Neural crest cell (in vitro differentiated cells): ENCODE measurements at places on chromosomes 1 and 21.

DNA sequence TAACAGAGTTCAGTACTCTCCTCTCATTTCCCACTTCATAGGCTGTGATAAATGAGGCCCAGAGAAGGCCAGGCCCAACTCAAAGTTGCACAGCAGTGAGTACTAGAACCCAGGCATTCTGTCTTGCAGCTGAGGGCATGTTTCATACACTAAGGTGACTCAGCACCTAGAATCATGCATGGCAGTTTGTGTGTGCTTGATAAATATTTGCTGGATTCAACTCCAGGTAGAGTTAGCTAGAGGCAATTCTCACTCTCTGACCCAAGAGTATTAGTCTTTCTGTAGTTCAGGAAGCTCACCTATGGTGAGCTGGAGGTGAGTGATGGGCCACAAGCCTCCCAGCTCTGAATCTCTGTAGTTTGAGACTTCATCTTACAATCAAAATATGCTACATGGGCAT lies 10.7 kb downstream of the NKAIN1 start:
- no peak for DNase-seq

- no peak for DNase-seq
These were observed 8.3 kb downstream of the ARHGAP30 start for GRCh38 chr1:161061419-161061818.

GRCh38 chr1:64956733-64957441 lies 9.5 kb downstream of the JAK1 start:
- no peak for DNase-seq

GRCh38 chr1:199665371-199665770 lies 362.1 kb upstream of the NR5A2 start:
- DNase-seq = no peak

DNA sequence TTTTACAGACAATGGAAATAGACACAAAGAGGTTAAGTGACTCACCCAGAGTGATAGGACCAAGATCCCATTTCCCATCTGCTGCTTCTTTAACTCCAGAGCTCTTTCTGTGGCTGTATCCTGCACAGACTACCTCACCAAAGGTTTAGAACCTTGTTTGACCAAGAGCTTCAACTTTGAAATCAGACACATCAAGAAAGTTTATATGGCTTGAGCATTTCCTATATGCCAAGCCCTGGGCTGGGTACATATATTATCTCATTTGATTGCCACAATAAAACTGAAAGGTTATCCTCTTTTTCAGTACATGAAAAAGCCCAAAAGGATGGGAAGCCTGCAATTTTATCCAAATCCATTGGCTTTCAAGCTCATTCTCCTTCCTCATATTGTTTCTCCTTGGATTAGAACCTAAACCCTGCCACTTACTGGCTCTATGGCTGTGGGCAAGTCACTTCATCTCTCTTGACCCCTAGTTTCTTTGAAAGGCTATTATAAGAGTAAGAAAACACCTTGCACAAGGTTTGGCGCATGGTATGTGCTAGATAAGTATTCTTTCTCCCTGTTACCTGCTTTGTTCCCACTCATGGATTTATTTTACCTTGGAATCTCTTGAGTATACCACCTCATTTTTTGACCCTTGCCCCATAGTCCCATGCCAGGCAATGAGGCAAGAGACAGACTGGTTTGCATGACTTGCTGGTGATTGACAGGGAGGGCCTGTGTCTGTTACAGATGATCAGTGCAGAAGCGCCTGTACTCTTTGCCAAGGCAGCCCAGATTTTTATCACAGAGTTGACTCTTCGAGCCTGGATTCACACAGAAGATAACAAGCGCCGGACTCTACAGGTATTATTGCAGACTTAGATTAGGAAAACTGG lies 34.5 kb upstream of the KCNQ4 start:
- no peak for DNase-seq

GRCh38 chr1:54259546-54260140 lies 59.7 kb downstream of the MRPL37 start:
- DNase-seq = no peak

DNA sequence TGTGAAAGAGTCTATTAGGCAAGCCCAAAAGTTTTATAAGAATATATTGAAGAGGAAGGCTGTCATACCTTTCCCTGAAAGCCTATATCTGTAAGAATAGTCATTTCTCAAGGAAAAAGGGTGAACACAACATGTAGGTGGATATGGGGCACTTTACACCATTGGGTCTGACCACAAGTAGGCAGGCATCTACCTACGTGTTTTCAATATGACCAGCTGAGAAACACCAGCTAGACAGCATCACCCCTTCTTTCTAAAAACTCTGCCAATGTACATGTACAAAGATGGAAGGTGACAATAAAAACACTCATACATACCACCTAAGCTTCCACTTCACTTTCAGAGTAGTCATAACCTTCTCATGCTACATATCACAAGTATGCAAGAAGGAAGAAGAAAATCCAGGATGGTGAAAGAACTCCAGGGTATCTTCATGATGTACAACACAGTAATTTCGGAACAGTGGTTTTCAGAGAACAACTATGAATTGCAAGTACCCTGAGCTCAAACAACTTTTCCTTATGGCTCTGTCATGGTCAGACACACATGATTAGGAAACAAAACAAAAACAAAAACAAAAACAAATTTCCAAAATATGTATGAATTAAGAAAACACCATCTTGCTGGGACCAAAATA lies 98.5 kb upstream of the ADGRL2 start:
- no peak for DNase-seq

DNA sequence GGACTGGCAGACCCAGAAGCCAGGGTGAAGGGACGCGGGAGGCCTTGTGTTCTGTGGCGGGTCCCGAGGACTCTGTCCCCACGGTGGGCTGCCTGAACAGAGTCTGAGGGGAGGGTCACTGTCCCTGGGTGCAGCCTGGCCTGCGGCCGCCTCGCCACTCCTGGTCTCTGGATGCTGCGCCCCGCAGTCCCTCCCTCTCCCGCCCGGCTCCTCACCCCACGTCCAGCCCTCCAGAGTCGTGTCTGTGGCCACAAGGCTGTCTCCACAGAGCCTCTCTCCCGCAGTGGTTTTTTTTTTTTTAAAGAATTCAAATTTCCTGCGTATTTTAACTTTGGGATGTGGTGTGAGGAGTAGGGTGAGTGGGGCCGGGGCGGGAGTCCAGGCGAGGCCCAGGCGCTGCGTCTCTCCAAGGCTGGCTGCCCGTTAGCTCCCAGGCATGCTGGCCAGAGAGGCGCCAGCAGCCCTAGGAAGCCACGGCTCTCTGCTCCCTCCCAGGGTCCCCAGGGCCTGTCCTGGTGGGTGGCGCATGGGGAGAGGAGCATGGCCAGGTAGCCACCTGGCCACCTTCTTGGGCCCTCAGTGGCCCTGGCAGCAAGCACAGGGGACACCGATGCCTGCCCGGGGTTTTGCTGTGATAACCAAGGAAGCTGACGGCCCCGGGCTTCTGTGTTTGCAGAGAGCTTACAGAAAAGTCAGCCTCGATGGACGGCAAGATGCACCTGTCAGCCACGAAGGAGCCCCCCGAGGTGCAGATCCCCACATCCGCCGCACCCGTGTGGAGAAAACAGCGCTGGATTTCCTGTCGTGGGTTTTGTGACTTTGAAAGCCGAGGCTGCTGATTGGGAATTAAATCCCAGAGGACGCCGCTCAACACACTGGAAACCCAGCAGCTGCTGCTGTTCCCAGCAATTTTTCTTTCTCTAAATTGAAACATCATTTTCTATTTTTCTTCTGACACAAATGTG lies 72.8 kb downstream of the MORN1 start:
- DNase-seq = no peak

- DNase-seq = no peak
These were observed 16.3 kb downstream of the RNF19B start for GRCh38 chr1:32948390-32948722.
